Activated CD4-positive, alpha-beta memory T cell treated with anti-CD3 and anti-CD28 coated beads, Interleukin-2, amount 10 ng/mL, durations not matched to agents 7 days and 5 days (primary cell): ENCODE measurements at places on chromosomes 5 and 9.

DNA sequence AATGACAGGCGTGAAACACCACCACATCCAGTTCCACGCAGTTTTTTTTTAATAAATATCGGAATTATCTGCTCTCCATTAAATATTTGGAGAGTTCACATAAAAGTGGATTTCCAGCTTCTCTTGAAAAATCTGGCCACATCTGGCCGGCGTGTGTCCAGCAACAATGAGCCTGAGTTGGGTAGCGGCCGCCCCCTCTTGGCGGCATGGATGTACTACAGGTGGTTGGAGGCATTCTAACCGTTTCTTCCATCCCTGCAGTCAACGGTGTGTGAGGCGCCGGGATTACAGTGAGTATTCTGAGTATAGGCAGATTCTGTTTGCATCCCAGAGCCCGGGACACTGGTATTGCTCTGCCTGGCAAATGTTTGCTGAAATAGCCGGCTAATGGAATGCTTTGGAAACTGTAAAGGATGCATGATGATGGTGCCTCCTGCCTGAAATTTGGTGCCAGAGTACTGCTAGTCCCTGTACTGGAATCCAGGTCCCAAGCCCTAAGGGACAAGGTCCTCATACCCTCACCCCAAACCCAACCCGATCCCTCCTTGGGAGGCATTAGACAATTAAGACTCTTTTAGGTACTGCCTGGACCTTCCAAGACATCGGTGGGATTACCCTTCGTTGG lies 13.6 kb upstream of the GM2A start:
- DNase-seq = peak; percentile 52

DNA sequence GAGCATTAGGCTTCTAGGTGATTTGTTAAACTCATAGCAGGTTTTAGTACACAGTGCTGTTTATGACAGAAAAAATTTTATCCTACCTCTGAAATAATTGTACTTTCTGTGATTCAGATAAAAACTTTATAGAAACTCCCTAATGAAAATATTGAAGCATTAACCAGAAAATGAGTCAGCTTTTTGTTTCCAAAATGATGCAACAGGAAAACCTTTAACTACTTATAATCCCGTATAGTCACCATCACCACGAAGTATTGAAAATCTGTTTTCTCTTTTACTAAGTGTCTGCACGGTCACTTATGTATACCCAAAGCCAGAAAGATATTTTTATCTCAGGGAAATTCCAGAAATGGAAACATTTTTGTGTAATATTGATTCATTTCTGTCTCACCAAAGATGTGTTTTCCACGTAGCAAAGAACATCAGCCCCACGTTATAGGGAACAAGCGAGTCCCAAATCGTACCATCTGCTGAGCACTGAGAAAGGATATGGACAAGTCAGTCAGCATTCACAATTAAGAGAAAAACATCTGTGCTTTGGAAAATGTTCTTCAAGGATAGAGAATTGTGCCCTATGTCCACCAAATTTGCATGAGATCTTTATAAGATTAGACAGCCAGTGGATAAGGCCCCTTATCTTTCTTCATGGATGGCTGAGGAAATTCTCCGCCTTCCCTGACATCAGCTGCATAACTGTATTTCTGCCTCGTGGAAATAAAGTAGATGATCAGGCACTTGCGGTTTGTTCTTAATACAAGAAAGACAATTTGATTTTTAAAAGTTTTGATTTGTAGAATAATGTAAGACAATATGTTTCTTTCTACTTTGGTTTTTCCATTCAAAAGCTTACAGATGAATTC lies 41.9 kb downstream of the TNFAIP8 start:
- no peak for DNase-seq

DNA sequence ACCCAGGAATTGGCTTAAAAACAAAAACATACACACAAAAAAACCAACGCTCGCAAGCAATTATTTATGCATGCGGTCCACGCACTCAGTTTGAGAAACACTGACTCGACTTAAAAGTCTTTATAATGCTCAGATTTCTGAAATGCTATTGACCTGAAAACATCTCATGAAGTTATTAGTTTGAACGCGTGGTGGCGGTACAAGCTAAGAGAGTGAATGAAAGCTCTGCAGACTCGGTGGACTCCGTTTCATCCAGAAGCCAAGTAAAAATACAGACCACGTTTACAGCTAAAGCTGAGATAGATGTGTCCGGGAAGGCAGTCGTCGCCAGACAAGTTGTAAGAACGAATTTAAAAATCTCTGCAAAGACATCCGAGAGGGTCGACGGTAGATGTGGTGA lies at the start of gene PCDHB6:
Gene PCDHB6, plus strand, starts transcription at position 246 of the 400 bp plus-strand sequence. CDS start 201 bp downstream, outside the sequence.
- no peak for DNase-seq

- DNase-seq = no peak
Measured at GRCh38 chr5:11398728-11399127, 505.5 kb downstream of the CTNND2 start.

DNA sequence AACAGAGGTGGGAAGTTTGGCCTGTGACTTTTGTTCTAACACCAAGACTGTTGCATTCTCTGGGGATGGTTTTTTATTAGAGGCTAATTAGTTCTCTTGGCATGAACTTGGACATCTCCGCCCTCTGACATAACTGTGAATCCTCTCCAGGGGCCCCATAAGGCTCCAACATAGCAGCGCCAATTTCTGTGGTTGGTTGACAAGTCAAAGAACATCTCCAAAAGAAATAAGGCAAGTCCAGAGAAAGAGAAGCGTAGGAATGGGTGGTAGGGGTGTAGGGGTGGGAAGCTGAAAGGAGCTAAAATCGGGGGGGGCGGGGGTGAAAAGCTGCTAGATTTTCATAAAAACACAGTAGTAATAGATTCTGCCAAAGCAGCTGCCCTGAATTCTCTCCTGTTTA lies 81.0 kb upstream of the DAB2 start:
- no peak for DNase-seq

GRCh38 chr5:14064841-14065240 lies 78.3 kb upstream of the TRIO start:
- DNase-seq = no peak

DNA sequence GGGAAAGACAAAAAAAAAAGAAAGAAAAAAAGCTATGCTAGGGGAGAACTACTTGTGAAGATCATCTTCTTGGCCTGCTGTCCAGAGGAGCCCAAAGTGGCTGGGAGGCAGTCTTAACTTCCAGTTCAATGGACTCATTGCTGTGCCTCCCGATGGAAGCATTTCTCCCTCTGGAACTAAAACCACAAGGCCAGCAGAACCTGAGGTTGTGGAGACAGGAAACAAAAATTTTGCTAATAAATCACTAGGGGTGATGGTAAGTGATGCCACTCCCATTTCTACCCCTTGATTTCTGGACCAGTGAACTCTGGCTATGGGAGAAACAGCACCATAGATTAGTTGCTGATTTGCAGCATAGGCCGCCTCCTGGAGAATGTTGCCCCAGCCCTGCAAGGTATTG lies 123.4 kb upstream of the NFIL3 start:
- no peak for DNase-seq

DNA sequence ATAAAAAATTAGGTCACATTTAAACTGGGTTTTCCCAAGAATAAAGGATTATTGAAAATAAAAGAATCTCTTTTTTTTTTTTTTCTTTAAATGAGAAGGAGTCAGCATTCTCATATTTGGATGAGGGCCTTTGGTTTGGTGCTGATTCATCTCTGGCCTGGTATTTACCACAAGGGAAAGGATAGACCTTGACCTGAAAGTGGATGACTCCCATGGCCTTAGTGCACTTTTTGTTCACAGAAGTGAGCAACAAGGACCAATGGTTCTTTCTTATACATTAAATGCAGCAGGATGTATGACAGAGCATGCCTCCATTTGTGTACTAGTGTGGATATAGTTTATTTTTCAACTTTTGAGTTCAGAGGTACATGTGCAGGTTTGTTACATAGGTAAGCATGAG lies 6.9 kb downstream of the YTHDC2 start:
- peak; percentile 22 for DNase-seq

GRCh38 chr5:16879650-16880049 lies 56.4 kb downstream of the MYO10 start:
- no peak for DNase-seq

- DNase-seq = no peak
Measured at GRCh38 chr5:134041570-134042411, 37.0 kb upstream of the VDAC1 start.

DNA sequence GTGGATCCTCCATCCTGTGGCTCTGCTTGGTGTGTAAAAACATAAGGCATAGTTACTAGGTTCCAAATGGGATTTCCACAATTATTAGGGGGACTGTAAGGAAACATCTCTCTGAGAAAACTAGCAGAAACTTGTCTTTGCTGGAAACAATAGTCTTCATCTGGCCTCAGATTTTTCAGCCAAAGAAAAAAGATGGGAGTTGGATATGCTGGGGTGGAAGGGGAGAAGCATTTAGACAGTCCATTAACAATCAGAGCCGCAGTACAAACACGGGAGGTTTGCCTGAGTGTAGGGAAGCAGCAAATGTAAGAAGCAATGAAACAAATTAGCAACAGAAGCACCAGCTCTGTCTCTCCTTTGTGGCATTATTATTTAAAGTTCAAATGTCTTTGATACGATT lies 402.7 kb upstream of the ZNF608 start:
- no peak for DNase-seq

- no peak for DNase-seq
Measured at GRCh38 chr9:4111233-4112008, 188.4 kb downstream of the GLIS3 start.

DNA sequence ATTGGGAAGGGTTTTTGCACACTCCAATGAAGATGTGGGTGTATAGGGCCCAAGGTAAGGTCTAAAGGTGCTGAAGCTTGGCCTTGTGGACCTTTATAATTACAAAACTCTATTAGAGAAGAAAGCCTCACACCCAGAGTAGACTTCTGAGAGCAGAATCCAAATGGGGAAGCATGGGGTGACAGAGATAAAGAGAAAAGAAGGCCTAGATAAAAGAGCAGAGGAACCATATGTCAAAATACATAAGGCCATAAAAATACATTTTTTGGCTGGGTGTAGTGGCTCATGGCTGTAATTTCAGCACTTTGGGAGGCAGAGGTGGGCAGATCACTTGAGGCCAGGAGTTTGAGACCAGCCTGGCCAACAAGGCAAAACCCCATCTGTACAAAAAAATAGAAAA lies 27.4 kb upstream of the TCERG1 start:
- DNase-seq = no peak

GRCh38 chr9:113173341-113173740 lies 22.5 kb downstream of the SLC31A2 start:
- no peak for DNase-seq

- DNase-seq = no peak
Measured at GRCh38 chr5:138243794-138244193, 30.6 kb downstream of the GFRA3 start.

DNA sequence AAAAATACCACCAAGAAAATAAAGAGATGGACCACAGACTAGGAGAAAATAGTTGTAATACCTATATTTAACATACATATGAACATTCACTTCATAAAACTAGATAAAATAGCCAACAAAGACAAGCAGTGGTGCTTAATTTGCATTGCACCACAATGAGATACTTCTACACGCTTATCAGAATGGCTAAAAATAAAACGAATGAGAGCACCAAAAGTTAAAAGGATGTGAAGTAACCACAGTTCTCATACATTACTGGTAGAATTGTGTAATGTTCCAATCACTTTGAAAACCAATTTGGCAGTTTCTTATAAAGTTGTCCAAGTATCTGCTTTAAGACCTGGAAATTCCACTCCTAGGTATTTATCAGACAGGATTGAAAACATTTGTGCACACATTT lies 198.9 kb upstream of the SGCD start:
- DNase-seq = no peak

- DNase-seq = no peak
Measured at GRCh38 chr5:39578887-39579497, 154.2 kb upstream of the DAB2 start.

DNA sequence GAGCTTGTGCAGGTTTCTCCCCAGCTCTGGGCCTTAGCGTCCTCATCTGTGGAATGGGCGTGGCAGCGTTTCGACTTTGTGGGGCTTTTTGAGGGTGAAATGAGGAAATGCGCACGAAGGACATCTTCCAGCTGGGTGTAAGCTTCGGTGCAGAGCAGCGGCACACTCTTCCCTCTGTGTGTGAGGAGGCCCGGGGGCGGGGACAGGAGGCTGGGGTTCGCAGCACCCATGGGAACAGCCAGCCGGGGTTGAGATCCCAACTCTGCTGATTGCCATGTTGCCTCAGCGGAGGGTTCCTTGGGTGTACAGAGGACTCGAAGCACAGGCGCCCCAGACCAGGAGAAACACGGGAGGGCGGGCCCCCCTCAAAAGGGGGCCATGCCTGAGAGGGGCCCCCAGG lies 265.6 kb downstream of the NSG2 start:
- DNase-seq = no peak

DNA sequence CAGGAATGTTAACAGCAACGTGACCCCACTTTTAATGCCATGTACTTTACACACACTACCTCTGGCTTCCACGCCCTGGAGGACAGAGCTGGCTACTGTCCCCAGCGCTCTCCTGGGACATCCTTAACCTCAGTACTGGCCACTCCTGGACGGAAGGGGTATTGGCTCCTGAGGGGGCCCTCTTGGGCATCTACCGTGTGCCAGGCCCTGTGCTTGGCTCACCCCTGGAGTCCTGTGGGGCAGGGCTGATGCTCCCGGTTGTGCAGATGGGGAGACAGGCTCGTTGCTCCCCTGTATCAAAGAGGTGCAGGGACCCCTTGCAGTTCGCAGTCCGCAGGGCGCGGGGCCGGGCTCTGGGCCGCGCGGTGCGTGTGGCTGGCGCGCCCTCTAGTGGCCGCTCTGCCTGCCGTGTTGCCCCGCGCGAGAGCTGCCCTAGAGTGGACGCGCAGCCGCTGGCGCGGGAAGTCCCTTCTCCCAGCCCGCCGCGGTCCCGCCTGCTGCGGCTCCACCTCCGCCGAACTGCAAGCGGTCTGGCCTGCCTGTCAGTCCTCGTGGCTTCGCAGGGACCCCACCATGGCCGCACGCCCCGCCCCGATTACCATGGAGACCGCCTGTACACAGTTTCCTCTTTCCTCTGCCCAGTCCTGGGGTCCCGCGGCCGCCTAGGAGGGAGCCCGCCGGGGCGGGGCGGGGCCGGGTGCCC lies at the start of gene WDR38:
Gene WDR38, plus strand, starts transcription at position 632 of the 703 bp plus-strand sequence. CDS start 72 bp downstream, outside the sequence.
- DNase-seq = peak; percentile 76

GRCh38 chr9:107627781-107628180 lies 138.2 kb upstream of the KLF4 start:
- DNase-seq = no peak

DNA sequence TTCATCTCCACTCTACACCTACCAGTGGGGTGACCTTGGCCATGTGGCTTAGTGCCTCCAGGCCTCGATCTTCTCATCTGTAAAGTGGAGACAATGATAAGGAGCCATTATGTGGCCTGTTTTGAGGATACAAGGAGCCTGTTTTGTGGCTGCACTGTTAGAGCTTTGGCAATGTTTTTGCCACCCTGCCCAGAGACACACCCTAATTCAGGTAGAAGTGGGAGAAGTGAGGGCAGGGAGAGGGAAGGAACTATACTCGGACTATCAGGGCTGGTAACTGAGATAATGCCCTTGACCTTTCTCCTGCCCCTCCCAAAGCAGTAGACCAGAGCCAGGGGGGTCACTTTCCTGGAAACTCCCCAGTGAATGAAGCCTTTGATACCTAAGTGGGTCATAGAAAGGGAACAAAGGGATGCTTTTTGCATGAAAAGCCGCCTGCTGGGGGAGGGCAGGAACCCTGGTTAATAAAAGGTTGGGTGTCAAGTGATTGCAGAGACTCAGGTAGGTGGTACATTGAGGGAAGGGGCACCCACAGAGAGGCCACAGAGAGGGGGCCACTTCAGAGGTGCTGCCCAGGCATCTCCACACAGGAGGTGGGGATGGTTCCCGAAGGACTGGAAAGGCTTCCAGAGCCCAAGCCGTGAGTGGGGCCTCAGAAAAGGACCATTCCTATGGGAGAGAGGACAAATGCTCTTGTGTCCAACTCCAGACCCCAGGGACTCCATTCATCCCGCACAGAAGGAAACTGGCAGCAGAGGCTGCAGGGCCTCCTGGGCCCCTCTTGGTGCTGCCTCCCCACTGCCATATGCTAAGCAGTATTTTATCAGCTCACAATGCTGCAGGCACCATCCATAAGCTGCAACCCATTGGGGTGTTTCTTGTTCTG lies 42.3 kb upstream of the VDAC1 start:
- no peak for DNase-seq
